ENCODE measurements at places on chromosomes 5 and 9.
A peak's percentile ranks its signal among the peaks of the same experiment; 100 is the strongest.

- DNase-seq = no peak
These were observed 18.2 kb upstream of the ZNF618 start for GRCh38 chr9:113857875-113858274.

GRCh38 chr9:33377089-33377715 lies 25.2 kb downstream of the AQP7 start:
- DNase-seq = no peak

DNA sequence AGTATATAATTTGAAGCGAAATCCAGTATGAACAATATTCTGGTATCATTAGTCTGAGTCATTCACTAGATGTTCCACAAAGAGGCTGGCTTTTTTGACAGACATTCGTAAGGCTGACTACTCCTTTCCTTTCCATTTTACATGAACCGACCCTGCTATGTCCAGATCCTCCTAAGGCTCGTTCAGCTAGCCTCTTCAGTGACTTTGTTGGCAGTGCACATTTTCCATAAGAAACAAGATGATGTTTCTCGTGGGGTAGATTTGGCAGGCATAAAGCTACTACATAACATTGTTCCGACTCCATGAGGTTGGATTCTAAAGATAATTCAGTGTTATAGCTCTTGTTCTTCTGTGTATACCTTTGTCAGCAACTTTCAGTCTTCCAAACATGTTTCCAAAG lies 49.0 kb downstream of the ZNF462 start:
- DNase-seq = no peak

DNA sequence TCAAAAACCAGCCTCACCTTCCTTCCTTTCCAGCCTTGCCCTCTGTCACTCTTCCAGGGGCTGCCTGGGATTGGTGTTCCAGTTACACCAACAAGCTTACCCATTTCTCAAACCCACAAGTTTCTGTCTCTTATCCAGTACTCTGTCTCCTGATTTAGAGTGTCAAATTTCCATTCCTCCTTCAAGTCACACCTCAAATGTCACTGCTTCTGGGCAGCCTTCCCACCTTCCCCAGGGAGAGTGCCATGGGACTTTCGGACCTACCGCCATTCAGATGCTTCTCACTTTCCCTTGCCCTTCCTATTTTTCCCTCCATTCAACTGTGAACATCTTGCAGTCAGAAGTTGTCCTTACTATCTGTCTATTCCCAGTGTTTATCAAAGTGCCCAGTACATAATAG lies 2.0 kb upstream of the GRXCR2 start:
- DNase-seq = no peak

DNA sequence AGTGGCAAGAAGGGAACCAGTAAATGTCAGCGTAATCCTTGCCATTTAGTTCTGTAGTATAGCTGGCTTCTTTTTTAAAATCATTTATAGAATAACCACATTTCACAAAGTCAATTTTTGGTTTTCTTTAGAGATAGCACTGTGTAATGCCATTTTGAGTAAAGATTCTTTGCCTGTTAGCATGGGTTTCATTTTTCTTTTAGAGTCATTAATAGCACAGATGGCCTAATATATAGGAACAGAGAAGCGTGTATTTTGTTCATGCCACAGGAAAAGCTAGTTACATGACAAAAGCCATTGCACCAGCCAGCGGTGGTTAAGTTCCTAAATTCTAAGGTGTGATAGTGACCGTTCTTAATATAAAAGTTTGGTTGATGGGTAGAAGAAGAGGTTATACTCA lies 1363.9 kb downstream of the MAT2B start:
- no peak for DNase-seq

- no peak for DNase-seq
These were observed 787.3 kb upstream of the WWC1 start for GRCh38 chr5:167503926-167504720.

DNA sequence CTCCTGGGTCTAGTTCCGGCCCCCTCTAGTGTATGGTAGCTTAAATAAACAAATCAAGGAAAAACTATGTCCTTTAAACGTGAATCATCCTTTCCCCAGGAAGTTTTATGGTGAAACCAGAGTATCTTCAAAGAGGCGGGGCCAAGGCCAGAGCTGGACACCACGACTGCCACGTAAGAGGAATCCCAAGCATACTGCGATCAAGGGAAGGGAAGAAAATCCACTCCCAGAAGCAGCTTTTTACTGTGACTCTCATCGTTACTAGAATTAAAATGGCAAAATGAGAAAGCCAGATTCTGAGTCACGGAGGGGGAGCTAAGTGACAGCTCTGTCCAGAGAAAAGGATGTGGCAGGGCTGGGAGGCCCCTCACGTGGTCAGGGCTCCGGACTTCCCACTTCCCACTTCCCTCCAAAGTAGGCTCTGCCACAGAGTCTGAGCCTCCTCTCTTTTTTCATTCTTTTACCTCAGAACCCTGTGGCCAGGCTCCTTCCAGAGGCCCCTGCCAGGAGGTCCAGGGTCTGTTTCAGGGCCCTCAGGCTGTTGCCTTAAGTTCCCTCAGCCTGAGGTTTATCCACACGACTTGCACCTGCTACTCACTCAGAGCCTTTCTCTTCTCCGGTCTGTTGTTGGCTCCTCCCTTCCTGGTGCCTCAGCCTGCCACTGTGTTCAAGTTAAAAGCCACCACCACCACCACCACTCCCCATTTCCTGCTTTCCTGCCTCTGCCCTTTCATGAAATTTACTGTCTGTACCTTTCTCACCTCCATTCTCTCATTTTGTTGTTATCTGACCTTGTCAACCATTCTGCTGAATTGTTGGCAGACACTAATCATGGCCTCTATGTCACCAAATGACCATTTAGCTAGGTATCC lies 1.4 kb upstream of the GLRX start:
- peak; percentile 95 for DNase-seq

DNA sequence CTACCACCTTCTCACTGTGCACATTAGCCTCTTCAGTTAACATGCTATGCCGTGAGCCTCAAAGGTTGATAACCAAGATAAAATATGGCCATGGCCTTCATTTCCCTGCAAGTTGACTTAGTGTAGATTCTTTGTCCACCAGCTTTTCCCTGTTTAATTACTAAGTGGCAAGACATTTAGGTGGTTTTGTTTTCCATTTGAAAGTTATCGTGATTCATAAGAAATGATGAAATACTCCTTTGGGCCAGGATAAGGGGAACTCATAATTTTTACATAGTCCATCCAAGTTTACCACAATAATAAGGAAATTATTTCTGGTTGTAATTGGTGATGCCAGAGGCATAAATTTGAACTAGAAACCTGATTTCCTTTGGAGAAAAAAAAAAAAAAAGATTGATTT lies 609.6 kb downstream of the TAF11L14 start:
- no peak for DNase-seq

- DNase-seq = no peak
These were observed 215.0 kb upstream of the PANK3 start for GRCh38 chr5:168793841-168794837.

DNA sequence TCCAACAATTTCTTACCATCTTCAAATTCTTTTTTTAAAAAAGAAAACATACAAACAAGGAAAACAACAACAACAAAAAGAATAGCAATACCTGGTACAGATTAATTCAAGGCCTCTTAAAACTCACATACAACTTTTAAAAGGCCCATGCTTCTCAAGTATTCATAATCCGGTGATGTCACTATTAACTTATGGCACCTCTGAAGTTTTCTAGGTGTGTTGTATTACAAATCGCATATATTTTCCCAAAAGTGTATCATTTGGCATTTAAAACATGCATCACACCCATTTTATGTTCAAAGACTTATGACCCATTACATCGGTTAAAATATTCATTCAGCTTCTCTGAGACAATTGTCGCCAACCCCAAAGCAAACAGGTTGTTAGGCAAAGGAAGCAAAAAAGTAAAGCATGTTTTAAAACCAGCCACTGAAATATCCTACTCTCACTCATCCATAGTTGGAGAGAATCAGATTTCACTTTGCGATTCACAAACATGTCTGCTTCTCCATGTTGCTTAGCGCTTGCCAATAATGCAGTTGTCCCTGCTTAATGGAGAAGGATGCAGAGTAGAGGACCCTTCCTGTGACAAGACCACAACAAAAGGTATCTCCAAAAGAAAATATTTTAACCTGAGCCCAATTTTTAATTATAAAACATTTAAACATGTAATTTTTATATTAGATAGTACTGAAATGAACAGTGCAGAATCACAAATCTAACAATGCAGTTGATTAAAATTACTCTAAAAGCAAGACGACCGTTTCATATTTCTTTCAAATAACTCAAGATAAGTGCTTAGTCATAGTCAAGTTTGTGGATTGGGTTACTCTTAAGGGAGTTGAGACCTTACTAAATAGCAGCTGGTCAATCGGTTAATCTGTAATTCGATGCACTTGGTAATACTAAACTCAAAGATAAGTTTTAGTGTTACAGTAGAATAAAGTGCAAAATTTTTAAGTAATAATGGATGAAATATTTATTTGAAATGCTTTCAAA lies 1.6 kb downstream of the SKP1 start:
- peak; percentile 55 for DNase-seq

DNA sequence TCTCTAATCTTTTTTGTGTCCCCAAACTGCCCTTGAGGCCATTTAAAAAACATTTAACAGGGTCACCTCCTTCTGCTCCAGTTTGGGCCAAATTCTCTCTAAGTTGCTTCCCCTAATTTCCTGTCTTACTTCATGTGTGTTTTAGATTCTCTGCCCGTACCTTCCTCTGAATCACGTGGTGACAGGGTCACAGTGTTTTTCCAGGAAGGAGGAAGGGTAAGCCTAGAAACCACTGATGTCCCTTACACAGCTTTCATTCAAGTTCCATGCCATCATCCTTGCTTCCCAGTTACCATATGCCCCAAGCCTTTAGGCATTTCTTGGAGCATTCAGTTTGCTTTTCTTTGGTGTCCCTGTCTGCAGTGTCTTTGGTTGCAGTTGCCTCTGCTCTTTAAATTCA lies 42.4 kb upstream of the MACIR start:
- DNase-seq = no peak

DNA sequence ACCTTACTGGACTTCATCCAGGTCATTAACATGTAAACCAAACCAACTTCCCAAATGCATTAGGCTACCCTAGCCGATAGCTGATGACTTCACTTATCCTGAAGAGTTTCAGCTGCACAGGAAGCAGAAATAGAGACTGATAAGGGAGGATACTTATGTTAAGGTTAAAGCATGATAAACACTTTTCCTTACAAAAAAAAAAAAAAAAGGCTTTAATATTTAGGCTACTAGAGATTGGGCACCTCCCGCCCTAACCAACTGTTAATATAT lies 1.6 kb upstream of the MEF2C start:
- DNase-seq = no peak

DNA sequence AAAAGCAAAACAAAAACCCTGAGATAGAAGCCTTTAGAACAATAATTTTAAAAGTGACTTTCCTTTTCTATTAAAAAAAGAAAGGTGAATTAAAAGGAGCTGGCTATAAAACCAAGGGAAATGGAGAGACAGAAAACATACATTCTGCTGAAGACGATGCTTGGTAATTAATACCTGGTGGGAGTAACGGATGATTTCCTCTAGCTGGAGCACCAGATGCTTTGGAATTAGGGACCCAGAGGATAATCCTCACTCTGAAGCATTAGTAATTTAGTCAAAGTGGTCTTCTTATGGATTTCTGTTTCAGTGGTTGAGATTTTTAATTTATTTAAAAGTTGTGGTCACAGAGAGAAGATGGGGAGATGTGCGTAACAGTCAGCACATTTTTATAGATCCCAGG lies 982.5 kb downstream of the TLE4 start:
- no peak for DNase-seq

GRCh38 chr9:89116805-89117192 lies 61.8 kb downstream of the SHC3 start:
- DNase-seq = no peak

GRCh38 chr9:108333530-108333983 lies 522.2 kb downstream of the ACTL7B start:
- DNase-seq = no peak

- DNase-seq = no peak
These were observed 191.9 kb upstream of the SEMA6A start for GRCh38 chr5:116766470-116766947.

- DNase-seq = no peak
These were observed 215.5 kb downstream of the FSTL4 start for GRCh38 chr5:133396814-133397213.

GRCh38 chr5:78648359-78649210 lies at the start of gene LHFPL2:
LHFPL2 (minus strand) TSS chr5:78648772; CDS start chr5:78510213, 138,559 bp downstream.
- peak; percentile 92 for DNase-seq
